ENCODE measurements at places on chromosomes 2 and 18. TPM values are rescaled to one million over a fixed set of nuclear protein-coding genes. Genes with fewer than 3 reads are reported as not detected.

GNLY gene
- total RNA-seq = not detected

DNA sequence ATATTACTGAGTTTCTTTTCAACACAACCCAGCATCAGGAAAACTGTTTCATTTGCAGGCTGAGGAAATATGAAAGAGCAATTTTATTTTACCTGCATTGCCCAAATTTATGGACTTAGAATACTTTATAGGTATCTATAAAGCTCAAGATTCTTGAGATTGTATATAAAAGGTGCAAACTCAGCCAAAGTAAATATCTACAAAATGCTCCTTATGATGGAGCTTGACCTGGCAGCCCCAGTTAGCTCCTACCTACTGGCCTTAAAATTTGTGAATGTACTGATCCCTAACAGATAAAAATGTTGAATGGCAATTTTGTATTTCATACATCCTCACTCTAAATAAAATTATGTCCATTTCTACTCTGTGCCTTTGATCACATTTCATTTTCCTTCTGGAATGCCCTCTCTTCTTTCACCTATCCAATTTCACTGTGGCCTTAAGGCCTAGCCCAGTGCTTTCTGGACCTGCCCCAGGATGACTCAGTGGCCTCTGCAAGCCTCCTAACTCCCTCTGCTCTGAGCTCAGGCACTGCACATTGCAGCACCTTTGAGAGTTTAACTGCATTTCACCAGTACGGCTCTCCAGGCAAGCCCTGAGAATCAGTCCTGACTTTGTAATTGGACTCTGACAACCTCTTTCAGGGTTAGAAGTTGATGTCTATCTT, 125.9 kb downstream of the ANTXR1 start:
- DNase-seq = no peak

DNA sequence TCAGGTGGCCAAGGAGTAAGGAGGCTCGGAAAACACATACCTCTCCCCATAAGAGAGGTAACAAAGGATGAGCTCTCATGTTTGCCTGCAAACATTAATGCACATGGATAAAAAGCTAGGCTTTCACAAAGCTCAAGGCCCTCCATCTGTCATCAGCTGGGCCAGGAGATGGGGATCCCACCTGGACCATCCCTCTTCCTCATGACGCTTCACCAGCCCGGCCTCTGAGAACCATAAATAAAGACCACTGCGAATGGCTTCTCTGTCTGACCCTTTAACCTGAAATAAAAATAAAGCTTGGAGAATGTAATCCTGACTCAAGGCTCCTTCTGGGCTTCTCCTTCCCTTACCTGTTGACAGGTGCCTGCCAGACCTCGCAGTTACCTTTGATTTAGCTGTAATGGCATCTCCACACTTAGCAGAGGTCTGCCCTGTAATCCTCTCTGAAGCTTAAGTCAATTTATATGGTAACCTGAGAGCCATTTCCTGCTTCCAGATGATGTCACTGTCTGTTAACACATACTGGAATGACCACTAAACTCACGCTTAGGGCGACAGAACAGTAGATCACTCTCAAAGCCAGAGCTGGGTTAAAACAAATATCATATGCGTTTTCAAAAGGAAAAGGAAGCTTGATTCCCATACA, 29.3 kb upstream of the FOXI3 start:
- no peak for DNase-seq

GRCh38 chr2:59217360-59217759, 976.2 kb upstream of the FANCL start:
- DNase-seq = no peak

DNA sequence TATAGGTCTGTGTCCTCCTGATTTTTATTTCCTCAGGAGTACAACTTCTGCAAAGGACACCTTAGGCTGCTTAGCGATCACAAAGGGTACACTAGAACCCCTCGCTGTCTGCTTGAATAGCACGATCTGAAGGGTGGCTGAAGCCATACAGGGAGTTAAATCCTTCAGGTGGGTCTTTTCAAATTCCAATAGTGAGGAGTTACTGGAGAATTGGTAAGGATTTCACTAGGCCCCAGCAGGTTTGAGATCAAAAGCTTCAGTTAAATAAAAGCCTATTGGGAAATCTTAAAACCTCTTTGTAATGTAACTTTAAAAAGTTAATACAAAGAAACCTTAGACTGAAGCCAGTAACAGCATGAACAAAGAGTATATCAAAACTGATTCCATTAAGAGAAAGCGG, 613.1 kb downstream of the ZEB2 start:
- no peak for DNase-seq
